Activated CD4-positive, alpha-beta T cell treated with anti-CD3 and anti-CD28 coated beads, Interleukin-2, amount 10 ng/mL, durations not matched to agents 7 days and 5 days (primary cell): ENCODE measurements at places on chromosomes 6 and 20.

DNA sequence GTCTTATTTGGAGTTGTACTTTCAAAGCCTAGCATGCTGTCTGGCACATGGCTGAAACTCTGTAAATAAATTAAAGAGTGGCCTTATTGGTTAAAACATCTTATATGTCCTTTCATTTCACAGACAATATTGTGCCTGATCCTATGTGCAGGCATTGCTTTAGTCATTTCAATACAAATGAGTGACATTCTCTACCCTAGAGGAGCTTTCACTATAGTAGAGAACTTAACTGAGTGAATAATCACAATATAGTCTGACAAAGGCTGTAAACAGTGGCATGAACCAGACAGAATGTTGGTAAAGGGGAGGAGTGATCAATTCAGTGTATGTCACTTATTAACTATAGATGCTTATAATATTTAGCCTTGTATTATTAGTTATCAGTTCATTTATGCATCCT, 481.8 kb downstream of the TFAP2B start:
- no peak for DNase-seq

- no peak for DNase-seq
Observed at GRCh38 chr20:23125625-23126191, 39.6 kb upstream of the CD93 start.

DNA sequence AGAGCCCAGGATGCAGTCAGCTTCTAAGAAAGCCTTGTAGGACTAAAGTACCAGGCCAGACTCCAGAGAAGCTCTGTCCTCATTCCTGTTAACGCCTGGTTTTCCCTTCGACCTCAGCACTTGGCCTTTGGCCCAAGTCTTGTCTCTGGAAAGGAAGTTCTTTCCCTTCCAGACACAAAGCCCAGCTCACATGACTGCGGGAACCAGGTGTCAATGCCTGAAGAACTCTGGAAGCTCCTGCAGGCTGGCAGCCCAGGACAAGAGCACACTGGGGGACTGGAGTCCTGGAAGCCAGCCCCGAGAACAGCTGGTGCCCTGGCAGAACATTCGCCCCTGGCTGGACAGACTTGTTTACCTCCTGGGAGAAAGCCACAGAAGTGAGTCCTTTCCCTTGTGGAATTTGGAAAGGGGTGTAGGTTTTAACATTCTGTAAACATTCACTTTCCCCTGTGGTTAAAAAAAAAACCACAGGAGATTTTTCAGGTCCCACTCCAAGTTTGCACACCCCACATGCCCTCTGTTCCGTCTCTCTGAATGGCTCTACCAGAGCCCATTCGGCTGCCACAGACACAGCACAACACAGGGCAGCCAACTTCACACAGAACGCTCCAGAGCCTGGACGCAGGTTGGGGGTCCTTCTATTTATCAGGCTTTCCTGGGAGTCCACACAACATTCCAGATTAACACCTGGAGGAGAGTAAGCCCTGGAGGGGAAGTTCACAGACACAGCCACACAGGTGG, 18.1 kb downstream of the ACSS1 start:
- DNase-seq: no peak

- no peak for DNase-seq
Observed at GRCh38 chr6:112620812-112621569, 273.9 kb downstream of the RFPL4B start.

- no peak for DNase-seq
Observed at GRCh38 chr6:72856801-72857200, 234.9 kb downstream of the KCNQ5 start.

- DNase-seq: no peak
Observed at GRCh38 chr6:2818593-2818992, 23.1 kb downstream of the SERPINB1 start.
